ENCODE measurements at places on chromosomes 5 and 9.

DNA sequence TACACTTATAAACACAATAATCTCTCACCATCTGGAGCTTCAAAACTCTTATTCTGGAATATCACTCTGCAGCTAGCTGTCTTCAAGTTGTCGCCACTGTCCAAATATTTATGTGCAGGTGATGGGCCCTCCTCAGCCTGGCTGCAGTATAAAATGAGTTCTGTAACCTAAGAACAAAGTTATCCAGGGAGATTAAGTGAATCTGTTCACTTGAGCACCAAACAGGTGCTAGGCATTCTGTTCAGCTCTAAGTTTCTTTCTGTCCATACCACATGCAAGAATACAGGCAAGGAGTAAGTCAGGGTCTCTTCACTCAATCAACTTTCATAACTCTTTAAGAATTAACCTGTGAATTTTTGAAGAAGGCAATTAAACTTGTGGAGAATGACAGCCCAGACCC lies 344.1 kb downstream of the PLK2 start:
- no peak for DNase-seq

- DNase-seq = peak; percentile 55
Observed at GRCh38 chr5:116576053-116576713, 1.6 kb upstream of the SEMA6A start.

DNA sequence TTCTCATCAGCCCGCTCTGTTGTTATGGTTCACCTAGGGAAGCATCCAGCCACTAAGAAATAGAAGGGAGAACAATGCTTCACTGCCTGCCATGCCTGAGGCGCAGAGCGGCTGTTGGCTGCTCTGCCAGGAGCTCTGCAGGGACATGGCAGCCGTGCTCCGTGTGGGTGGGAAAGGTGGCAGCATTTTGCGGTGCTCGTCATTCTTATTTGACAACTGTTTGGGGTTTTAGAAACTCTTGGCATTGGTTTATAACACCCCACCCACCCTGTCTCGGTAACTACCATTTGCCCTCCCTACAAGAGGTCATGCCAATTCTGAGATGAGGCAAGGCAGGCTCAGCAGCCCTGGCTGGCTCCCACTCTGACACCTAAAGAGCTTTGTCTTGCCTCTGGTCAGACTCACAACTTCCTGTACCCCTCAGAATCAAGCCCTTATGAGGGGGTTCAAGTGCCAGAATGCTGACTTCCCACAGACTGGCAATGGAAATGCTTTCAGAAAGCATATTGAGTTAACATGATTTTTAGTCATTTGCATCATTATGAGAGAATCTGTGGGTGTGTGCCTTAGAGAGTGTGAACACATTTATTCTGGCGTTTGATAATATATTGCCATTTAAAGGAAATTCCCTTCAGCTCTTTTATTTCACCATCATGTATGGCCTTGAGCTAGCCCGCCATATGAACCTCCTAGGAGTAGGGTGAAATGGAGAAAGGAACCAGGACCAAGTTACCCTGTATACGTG lies 288.0 kb upstream of the ANKRD55 start:
- DNase-seq = no peak

- no peak for DNase-seq
Observed at GRCh38 chr5:66870708-66871107, 274.5 kb downstream of the MAST4 start.

DNA sequence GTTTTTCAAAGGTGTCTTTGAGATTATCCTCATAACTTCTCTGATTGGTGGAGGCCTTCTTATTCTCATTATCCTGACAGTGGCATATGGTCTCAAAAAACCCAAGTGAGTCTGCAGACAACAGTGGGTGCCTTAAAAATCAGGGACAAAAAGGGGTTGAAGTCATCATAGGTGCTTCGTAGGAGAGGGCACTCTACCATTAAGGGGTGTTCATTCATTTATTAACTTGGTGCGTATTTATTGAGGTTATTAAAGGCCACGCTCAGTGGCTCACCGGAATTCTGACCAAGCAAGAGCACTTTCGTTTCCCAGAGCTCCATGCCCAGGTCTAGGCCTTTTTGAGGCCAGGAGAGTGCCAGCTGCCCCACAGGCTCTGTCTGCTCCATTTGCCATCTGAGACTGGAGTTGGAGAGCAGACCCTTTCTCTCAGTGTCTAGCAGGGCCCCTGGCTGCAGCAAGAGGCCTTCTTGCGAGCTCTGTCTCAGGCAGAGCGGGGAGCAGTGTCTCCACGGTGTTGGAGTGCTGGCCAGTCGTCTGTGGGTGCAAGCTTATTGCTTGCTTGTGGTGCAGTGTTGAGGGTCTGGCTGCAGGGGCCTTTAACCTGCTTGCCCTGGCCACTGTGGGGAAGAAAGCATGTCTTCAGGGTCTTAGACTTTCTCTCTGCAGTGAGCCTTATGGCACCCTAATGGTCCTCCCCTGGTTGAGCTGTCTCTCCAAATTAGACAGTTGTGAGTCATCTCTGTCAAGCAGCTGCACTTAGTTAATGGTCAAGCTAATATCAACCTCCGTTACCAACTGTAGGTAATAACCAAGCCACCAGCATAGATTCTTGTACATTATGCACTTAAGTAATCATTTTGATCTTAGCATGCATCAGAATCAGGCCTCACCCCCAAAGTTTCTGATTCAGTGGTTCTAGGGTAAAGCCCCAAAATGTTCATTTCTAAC lies 62.6 kb downstream of the IL31RA start:
- DNase-seq = no peak

DNA sequence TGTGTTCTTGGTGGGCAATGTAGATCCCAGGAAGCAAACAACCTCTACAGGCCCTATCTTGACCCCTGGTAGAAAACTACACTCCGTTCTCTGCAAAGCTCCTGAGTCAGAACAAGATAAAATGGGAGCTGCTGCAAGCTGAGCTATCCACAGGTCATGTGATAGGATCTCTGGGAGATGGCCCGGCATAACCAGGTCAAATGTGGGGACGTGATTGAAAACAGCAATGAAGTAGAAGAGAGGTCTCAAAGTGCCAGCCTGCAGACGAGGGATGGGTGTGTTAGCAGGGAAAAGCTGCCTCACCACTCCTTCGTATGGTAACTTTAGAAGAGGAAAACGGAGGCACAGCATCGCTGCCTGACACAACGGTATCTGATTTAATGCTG lies 25.0 kb downstream of the NRG2 start:
- DNase-seq = no peak

GRCh38 chr9:19481121-19481870 lies 72.5 kb downstream of the ACER2 start:
- DNase-seq = no peak

DNA sequence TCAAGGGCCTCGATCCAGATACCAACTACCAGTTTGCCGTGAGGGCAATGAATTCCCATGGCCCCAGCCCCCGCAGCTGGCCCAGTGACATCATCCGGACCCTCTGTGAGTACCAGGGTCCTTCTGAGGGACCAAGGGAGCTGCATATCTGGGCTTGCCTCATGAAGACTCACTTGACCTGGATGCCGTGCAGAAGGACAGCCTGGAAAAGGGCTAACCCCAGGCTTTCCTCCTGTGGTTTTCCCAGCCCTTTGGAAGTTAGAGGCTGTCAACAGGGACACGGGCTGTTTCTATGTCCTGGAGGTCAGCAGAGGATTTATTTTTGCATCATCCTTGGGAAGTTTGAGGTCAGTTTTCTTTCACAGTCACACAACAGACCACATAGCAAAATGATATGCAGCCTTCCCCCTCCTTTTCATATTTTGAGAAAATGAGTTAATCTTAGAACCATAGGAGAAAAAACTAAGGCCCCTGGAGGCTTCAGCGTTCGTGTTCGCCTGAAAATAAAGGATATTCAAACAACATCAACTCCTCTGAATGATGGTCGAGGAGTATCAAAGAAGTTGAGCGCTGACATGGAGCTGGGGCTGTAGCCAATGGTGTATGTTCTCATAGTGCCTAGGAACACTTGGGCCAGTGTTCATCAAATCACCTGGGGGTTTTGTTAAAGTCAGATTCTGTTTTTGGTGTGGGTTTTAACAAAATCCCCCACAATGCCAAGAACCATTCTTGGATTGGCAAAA lies 112.2 kb downstream of the EGFLAM start:
- no peak for DNase-seq

DNA sequence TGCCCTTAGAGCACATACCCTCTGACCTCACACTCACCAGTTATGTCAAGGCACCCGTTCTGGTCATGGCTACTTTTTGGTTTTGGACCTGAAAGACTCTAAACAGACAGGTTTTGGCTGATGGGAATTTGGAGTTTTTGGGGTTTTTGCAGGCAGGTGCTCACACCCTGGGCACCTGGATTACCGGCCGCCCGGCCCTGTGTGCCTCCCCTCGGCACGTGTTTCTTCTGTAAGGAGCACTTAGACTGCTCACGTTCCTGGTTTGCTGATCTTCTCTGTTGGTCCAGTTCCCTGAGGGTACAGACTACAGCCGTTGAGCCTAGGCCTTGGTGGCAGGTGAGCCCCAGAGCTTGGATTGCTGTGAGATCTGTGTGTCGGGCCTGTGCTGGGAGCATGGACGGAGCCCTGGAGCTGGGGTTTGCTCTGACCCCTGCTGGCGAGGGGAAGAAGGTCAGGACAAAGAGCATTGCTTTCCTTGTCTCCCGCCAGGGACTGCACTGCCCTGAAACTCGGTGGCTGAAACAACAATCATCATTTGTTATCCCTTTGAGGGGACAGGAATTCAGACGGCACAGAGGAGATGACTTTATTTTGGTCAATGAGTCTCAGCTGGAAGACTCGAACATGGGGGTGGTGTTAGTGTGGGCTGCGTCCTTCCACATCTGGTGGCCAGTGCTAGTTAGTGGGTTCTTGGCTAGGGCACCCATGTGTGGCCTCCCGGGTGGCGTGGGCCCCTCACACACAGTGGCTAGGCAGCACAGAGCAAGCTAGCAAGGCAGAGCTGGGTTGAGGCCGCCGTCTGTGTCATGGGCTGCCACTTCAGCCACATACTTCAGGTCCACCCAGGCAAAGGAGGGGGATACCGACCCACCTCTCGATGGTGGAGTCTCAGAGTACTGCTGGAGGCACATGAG lies 76.4 kb downstream of the EHMT1 start:
- no peak for DNase-seq

DNA sequence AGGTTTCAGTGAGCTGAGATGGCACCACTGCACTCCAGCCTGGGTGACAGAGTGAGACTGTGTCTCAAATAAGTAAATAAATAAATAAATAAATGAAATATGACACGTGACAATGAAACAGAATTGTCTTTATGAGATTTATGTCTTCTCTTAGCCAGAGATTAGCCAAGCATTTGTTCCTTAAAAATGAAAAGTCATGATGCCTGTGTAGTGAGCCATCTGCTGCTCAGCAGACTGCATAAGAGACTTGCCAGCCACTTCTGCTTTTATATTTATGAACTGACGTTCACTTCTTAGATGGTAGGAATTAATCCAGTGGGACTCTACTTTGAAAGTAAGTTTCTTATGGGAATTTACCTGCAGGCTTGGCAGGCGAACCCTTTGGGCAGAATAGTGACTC lies 227.4 kb downstream of the NR3C1 start:
- no peak for DNase-seq

DNA sequence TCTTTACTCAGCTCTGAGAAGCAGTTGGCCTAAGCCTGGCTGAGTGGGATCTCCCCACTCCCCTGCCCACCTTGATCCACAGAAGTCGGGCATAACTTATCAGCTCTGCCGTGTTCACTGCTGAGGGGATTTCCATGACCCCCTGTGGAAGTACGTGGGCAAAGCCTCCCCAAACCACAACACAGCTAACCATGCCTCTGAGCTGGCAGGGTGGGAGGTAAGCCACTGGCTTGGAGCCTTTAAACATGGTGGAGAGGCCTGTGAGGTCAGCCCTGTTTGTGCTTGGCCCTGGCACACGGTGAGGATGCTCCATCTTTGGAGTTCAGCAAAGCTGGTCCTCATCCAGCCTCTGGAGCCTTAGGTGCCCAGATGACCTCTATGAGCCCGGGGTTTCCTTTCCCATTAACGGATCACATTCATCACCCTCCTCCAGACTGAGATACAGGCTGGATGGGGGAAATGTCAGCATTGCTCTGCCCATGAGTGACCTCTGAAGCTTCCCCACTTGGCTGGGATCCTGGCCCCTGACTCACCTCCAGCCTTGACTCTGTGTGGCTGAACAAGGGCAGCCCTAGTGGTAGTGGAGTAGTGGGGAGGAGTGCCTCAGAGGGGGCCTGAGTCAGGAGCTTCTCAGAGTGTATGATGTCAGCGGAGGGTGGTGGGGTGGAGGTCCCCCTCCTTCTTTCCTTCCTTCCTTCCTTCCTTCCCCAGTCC lies 6.2 kb downstream of the PDLIM4 start:
- DNase-seq = no peak

DNA sequence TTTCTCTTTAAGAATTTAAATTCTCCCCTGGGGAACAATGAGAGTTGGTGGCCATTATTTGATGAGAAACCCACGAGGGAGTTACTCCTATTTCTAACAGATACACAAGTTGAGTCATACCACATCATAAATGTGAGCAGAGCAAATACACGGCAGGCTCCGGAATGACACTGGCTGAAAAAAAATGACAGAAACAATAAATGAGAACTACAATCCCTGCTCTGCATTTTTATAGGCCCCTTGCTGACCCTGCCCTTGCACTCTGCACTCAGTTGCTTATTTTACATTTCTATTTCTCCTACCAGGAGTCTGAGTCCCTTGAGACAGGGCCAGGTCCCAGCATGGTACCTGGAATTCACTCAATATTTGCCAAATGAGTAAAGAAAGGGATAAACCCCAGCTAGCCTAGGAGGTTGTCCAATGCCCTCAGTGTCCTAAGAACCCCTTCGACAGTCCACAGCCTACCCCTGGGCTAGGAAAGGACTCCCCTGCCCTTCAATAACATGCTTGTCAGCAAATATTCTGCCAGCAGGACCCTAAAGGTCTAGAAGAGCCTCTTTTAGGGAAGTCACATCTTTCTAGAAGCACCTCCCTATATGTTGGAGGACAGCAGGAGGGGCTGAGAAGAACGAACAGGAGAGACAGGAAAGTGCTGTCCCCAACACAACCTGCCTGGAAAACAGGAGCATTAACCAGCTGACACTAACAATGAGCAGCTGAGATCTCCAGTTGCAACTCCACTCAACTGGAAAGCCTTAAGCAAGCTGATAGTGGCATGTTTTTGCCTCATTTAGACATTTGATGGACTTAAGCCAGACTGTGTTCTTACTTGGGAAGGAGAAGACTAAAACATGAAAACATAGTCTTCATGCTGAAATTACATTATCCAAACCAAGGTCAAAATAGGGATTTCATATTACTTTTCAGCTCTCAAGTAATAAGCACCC lies 191.2 kb downstream of the ACTL7B start:
- no peak for DNase-seq

- no peak for DNase-seq
Observed at GRCh38 chr9:22039258-22039657, 30.2 kb upstream of the CDKN2B start.

DNA sequence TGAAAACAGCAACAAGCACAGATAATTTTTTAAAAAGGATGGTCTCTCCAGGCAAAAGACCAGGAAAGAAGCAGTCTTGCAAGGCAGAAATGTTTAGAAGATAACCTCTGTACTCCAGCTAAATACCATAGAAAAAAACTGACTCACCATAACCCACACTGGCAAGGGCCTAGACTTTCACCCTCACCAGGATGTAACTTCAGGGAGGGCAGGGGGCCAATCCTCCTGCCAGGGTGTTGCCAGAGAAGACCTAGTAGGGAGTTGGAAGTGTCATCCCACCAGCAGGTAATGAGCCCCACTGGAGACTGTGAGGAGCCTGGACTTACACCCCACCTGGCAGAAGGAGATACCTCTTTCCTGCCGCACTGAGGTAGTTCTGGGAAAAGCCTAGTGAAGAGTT lies 97.6 kb downstream of the PRELID2 start:
- DNase-seq = no peak

Measured in NCI-H1048 (cell line).